Activated T-helper 1 cell treated with anti-CD3 and anti-CD28 coated beads, Interleukin-2, amount 50 U/mL, for 16 hours (primary cell): ENCODE measurements at places on chromosomes 5 and 9.
A peak's percentile ranks its signal among the peaks of the same experiment; 100 is the strongest.

GRCh38 chr9:131715906-131716305, 24.0 kb downstream of the RAPGEF1 start:
- DNase-seq = no peak

DNA sequence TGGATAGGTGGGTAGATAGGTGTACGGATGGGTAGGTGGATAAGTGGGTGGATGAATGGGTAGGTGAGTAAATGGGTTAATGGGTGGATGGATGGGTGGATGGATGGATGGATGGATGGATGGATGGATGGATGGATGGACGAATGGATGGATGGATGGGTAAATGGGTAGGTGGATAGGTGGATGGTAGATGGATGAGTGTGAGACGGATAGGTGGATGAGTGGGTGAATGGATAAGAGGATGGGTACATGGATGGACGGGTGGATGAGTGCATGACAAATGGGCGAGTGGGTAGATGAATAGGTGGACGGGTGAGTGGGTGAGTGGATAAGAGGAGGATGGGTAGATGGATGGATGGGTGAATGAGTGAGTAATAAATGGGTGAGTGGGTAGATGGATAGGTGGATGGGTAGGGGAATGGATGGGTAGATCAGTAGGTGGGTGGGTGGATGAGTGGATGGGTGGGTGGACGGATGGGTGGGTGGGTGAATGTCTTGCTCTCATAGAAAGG, 179.2 kb downstream of the FGF18 start:
- no peak for DNase-seq

DNA sequence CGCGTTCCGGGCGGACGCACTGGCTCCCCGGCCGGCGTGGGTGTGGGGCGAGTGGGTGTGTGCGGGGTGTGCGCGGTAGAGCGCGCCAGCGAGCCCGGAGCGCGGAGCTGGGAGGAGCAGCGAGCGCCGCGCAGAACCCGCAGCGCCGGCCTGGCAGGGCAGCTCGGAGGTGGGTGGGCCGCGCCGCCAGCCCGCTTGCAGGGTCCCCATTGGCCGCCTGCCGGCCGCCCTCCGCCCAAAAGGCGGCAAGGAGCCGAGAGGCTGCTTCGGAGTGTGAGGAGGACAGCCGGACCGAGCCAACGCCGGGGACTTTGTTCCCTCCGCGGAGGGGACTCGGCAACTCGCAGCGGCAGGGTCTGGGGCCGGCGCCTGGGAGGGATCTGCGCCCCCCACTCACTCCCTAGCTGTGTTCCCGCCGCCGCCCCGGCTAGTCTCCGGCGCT, at the start of gene DAPK1:
Gene DAPK1, plus strand, starts transcription at position 264 of the 442 bp plus-strand sequence. CDS start 1,211 bp downstream, outside the sequence.
- DNase-seq = no peak

DNA sequence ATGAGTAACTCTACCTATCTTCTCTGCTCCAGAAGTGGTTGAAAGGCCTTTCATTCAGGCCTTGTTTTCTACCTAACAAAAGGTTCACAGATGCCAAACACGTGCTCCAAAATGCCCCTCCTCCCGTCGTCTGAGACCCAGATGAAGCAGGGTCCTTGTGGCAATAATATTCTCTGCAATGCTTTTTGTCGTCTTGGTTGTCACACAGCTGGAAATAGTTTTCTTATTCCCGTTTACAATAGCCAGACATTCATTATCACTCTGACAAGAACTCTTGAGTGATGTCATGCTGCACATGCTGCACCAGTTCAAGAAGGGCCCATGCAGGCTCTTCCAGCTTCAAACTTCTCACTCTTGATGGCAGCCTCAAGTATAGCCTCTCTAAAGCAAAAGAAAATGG, 7.8 kb downstream of the LPAR1 start:
- DNase-seq = no peak

- no peak for DNase-seq
These were observed 383.3 kb downstream of the OSTF1 start for GRCh38 chr9:75471549-75472114.

DNA sequence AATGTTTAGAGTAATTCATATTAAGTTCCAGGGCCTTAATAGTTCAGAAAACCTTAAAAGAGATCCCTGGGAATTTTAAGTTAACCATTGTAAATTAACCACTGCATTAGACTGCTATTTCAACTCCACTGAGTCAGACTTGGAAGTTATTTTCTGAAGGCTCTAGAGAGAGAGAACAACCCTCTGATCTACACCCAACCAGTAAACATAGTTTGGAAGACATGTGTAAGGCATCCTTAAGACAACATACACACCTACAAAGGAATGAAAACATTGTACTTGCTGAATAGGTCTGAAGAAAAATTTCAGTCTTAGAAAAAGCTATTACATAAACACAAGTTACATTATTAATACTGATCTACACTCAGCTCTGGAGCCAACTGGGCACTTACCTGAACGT, 158.2 kb upstream of the FST start:
- no peak for DNase-seq

- DNase-seq = no peak
These were observed 154.3 kb downstream of the HMHB1 start for GRCh38 chr5:143966280-143966679.

- DNase-seq = peak; percentile 3
These were observed 1425.4 kb downstream of the FOXD4L5 start for GRCh38 chr9:63859475-63860215.

- DNase-seq = no peak
These were observed 226.5 kb downstream of the TAF11L14 start for GRCh38 chr5:17860660-17861315.

GRCh38 chr5:140988100-140988499, 21.8 kb downstream of the PCDHAC2 start:
- DNase-seq = no peak

DNA sequence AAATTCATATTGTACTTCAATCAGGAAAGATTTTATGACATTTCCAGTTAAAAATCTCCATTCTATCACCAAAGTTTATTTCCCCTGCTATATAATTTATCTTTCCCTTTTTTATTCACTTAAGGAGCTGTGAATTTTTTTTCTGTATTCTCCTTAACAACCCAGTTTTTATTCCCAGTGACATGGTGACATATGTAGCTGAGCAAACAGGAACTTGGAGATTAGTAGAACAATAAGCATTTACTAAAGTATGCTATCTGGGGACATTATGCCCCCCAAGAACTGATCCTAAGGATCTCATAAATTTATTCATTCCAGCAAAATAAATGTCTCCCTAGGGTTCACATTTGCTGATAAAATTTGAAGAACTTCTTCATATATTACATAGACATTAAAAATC, 1044.0 kb upstream of the CDH6 start:
- DNase-seq = no peak

- no peak for DNase-seq
These were observed 132.1 kb downstream of the PCSK1 start for GRCh38 chr5:96300976-96301375.

GRCh38 chr5:139738193-139739149, 57.1 kb upstream of the PSD2 start:
- no peak for DNase-seq

DNA sequence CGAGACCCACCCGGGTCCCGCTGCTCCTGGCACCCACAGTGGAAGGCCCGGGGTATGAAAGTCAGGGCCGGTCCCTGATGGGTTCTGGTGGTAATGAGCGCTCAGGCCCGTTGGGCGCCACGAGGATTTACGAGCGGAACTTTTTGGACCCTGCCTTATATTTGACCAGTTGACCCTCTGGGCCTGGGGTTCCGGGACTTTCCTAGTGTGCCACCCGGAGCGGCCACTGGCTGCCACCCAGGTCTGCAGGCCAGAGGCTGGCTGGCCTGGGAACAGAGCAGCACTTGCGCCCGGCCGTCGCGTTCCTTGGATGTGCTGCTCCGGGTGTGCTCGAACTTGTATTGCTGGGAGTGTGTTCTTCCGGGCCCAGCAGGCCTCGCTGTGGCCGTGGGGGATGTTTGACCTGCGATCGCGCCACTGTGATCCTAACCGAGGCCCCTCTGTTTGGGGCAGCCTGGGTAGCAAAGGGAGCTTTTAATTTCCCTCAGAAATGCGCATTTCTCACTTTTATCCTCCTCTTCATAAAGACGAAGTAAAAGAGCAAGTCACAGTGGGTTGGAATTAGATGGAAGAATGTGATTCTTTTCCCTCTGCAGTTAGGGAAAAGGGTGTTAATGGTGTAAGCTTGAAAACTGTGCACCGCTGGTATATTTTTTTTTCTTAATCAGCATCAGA, 1.2 kb downstream of the F2RL1 start:
- no peak for DNase-seq

GRCh38 chr5:15904899-15905830, 274.4 kb downstream of the MARCHF11 start:
- DNase-seq = no peak

DNA sequence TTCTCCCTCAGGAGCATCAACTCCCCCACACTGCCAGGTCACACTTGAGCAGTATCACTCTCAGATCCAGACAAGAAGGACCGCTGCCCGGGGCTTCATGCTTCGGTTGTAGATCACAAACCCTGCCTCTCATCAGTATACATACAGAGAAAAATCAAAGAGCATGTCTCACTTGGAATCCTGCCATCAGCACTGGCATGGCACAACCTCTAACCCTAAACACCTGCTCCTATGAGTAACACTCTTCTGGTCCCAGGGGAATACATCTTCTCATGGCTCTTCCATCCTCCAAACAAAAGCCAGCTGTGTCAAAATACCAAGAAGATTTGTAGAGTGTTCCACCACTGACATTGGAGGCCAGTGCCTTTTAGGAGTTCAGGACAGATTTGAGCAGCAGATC, 84.8 kb upstream of the MIER3 start:
- no peak for DNase-seq

- DNase-seq = no peak
These were observed 5.1 kb upstream of the CDC42SE2 start for GRCh38 chr5:131258733-131259132.

- no peak for DNase-seq
These were observed 17.7 kb downstream of the IL31RA start for GRCh38 chr5:55868846-55869245.

DNA sequence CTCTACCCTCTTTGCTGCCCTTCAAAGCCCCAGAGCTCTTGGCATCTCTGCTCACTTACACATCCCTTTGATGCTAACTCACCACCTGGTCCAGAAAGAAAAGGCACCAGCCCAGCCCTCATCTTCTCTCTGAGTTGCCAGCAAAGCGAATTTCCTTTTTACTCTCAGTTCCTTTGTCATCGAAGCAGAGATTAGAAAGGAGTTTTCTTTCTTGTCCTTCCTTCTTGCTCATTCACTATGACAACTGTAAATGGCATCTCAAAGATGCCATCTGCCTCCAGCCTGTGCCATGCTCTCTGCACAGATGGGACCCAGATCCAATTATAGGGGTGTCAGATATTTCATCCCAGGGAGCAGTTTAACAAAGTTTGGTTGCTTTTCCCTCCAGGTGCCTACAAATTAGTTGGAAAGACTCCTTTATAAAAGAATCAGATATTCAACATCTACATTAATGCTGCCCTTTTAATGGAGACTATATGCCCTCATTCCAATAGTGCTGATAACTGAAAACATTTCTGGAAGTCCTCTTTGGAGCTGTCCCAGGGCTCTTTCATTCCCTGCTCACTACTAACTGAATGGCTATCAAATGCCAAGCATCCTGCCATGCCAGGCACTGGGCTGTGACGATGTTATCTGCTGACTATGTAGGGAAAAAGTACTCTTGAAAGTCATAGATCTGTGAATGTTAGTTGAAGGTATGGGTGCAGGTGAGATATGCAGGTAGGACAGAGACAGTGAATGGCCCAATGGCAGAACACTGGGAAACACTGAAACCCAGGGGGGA, 58.9 kb downstream of the SUSD1 start:
- DNase-seq = no peak

- DNase-seq = no peak
These were observed 4.4 kb upstream of the SLC4A9 start for GRCh38 chr5:140355546-140355945.

DNA sequence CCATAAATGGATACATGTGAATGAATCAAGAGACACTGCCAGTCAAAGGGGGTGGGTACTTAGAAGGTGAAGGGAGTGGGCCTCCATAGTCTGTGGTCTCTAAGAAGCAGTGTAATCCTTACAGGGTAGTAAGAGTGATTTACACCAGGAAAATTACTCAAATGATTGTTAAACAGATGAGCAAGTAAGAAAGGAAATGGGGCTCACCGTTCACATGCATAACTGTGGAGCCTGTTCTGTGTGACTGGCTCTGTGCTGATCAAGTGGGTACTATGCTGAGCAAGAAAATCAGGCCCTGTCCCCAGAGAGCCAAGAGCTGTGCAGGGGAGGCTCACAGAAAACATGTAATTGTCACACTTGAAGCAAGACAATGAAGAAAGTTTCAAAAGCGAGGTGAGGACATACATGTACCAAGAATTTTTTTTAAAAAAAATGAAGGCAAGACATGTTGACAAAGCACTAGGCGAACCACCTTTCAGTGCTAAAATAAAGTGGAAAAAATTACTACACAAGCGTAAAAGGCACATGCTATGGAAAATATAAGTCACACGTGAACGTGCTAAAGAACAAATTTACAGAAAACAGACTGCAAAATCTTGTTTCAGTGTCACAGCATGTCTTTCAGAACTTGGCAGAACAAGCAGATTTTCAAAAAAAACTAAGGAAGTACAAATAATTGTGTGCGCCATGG, 2.5 kb downstream of the BTNL8 start:
- DNase-seq = no peak

GRCh38 chr9:27212191-27212590, 84.8 kb downstream of the EQTN start:
- DNase-seq = no peak

- no peak for DNase-seq
These were observed 129.3 kb upstream of the CDH6 start for GRCh38 chr5:31064215-31064614.

DNA sequence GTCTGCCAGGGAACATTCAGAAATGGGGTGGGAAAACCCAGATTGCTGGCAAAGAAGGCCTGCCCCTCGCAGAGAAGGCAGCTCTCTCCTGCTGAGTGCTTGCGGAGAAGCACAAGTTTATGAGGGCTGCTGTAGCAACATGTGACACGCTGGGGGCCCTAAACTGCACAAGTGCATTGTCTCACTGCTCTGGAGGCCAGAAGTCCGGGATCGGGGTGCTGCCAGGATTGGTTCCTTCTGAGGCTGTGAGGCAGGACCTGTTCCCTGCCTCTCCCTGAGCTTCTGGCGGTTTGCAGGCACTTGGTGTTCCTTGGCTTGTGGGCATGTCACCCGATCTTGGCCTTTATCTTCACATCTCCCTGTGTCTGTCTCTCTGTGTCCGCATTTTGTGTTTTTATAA, 75.6 kb upstream of the NEURL1B start:
- DNase-seq = no peak

DNA sequence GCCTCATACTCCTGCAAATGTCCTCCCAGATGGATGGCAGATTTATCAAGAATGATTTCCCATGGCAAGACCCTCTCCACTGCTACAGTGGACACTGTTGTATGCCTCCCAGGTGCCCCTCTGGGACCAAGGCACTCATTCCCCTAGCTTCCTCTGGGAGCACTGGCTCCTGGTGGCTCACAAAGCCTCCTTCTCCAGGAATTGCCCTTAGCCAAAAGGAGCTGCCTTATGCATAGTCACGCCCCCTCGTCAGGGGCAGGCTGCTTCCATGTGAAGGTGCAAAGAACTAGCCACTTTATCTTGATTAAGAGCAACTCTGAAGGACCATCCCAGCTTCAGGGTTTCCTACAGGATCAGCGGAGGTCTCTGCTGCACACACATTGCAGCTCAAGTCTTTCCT, 358.1 kb downstream of the CDK5RAP2 start:
- no peak for DNase-seq
